ENCODE measurements at places on chromosomes 6 and 20.

DNA sequence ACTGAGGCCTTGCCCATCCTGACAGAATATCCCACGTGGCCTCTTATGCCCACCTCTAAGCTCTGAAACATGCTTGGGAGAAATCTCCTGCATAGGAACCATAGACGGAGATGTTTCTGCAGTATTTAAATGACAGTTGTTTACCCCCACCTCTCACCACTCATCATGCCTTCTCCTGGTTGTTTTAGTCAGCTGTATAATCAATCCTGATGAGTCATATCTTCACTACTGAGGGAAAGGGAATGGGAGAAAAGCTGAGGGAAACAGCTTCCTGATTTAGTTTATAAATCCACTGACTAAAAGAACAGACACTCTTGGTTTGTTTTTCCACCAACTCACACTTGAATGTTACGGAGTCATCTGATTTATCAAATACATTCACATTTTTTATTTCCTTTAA lies 113.2 kb upstream of the TENT5A start:
- DNase-seq = no peak

GRCh38 chr6:19836799-19837510 lies at the start of gene ID4:
ID4 (plus strand) TSS chr6:19837370; CDS start chr6:19837755, 385 bp downstream.
- peak; percentile 77 for DNase-seq

DNA sequence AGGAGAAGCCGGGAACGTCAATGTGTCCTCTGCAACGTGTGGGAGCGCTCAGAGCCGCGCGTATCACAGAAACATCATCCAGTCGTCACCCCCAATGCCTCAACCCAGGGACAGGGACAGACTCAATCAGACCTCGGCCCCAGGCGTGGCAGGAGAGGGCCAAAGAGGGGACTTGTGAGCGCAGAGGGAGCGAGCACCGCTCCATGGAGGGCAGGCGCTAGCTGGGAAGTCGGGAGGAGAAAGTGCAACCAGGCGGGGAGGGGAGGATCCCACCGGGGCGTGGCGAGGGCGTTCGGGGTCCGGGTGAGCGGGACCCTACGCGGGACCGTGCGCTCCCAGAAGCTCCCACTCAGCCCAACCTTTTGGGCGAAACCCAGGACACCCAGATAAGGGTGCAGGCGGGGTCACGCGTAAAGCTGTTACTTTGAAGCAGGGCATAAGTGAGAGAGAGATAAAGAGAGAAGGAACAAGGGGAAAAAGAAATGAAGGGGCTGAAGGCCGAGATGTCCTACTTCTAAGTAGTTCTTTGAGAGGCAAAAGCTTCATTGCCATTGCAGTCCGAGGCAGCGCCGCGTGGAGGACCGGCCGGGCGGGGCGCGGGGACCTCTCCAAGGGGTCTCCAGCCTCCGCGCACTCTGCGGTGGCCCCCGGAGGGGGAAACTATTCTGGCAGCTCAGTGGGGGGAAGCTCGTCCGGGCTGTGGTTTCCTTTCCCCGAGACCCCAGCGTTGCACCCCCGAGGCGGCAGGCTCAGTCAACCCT lies 862 bp upstream of the SOBP start:
- no peak for DNase-seq

DNA sequence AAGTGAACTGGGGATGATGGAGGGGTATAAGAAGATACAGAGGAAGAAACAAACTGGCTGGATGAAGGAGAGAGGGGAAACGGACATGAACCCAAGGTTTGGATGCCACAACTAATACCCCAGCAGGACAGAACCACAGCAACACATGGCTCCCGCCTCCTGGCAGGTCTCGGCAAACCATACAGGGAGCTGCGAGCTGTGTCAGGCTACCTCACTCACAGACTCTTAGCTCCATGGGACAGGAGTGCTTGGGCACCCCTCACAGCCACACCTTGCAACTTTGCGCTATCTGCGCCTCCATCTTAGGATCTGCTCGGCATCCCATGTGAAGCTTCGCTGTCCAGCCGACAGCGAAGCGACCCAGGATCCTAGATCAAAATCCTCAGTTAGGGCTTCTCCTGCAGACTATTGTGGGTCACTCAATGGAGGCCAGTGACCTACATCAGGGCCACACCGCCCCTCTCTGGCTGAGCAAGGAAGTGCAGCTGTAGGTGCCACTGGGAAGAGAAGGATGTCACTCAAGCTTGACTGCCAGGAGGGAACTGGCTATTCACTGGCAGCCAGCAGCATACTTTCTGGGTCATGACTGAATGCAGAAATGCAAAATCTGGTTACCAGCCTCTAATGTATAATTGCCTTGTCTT lies 174.4 kb upstream of the RIN2 start:
- peak; percentile 28 for DNase-seq

DNA sequence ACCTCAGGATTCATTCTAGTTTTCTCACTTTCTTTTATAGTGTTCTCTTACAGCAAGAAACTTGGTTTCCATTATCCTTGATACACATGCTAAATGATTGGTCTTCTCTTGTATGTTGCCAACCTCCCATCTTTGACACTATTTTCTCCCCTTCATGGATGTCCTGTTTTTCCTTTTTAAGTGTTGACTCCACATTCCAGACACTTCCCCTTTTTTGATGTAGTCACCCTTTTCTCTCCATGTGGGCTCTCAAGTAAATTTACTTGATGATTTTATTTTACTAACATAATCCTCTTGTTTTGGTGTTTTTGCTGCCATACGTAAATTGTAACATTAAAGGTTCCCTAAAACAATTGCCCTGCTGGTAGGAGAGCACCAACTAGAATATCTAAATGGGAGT lies 148.1 kb downstream of the ZFAND3 start:
- no peak for DNase-seq

GRCh38 chr20:48558906-48559305 lies 268.9 kb downstream of the PREX1 start:
- no peak for DNase-seq

- no peak for DNase-seq
Measured at GRCh38 chr6:54473328-54473727, 165.1 kb downstream of the TINAG start.

DNA sequence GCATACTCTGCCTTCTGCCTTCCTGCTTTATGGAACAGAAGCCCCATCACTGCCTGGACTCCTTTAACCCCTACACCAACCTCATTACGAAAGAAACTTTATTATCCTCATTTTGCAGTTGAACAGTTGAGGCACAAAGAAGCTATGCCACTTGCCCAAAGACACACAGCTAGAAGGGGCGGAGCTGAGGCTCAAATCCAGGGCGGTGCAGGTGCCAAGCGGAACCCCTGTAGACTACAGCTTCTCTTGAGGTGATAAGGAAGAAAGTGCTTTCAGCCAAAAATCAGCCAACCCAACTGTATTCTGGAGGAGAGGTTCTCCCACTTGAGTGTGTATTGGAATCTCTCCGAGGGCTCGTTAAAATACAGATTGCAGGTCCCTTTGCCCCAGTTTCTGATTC lies 90.5 kb downstream of the PRND start:
- DNase-seq = no peak

- DNase-seq = no peak
Measured at GRCh38 chr6:131736003-131736596, 25.3 kb upstream of the CTAGE9 start.

DNA sequence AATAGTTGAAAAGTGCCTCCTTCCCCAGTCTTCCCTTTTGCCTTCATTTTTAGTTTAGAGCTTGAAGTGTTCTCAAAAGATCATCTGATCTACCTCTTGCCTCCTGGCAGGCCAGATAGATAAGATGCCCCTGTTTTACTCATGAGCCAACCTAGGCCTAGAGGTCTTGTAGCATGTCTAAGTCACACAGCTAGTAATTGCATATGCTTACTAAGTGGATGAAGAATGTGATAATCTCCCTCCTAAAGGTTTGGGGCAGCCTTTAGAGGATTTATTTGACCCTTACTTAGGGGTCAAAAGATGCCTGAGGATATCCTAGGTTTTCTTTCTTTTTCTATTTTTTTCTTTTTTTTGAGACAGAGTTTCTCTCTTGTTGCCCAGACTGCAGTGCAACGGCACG lies 2.1 kb downstream of the C6orf141 start:
- DNase-seq = no peak

DNA sequence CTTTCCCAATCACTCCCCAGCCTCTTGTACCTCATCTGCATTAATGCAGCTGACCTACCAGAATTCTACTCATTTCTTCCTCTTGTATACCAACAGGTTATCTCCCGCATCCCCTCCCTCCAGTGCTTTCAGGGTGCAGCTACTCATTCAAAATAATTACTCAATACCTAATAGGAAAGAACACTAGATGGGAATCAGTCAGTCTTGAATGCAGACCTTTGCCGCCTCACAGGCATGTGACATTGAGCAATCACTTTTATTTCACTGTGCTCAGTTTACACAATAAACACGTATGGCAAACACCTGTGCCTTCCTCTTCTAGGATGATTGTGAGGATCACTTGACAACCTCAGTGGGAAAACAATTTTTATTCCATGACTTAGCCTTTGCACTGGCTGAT lies 13.3 kb downstream of the ZSCAN31 start:
- no peak for DNase-seq

- no peak for DNase-seq
Measured at GRCh38 chr6:42679358-42679757, 43.0 kb downstream of the PRPH2 start.

GRCh38 chr20:13299401-13299800 lies 78.3 kb downstream of the ISM1 start:
- DNase-seq = no peak

GRCh38 chr6:168765752-168766151 lies 324.8 kb downstream of the SMOC2 start:
- no peak for DNase-seq

DNA sequence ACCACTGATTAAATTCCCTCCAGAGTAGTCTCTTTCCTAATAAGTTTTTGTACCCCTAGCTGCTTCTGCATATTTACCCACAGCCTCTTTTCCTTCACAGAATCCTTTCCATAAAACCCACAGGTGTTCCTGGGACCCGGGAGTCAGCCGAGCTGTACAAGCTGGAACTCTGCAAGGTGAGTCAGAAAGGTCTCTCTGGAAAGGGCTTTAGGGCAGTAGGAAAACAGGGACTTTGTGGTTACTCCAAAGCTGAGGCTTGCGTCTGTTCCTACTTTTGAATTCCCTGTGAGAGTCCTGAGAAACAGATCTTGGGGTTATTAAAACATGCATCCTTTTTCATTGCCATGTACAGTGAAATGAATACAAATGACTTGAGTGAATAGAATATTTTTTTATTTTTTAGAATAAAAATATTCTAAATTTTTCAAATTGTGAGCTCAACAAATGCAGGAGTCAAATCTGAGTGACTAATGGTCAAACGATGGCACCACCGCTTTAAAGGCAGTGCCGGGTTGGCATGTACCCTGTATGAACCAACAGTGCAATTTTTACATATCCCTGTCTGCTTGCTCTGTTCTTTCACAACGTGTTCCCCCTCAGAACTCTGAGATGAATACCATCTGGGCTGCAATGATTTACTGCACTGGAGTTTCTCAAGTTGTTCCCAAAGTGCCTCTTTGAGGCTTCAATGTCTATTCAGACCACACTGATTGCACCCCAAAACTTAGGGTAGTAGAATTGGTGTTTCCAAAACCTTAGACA lies 78.4 kb downstream of the GFRAL start:
- no peak for DNase-seq

- DNase-seq = no peak
Measured at GRCh38 chr6:149076355-149076734, 241.2 kb upstream of the TAB2 start.

- DNase-seq = no peak
Measured at GRCh38 chr6:7732228-7732627, 6.3 kb downstream of the BMP6 start.

GRCh38 chr6:160010067-160010466 lies 41.2 kb downstream of the IGF2R start:
- no peak for DNase-seq

DNA sequence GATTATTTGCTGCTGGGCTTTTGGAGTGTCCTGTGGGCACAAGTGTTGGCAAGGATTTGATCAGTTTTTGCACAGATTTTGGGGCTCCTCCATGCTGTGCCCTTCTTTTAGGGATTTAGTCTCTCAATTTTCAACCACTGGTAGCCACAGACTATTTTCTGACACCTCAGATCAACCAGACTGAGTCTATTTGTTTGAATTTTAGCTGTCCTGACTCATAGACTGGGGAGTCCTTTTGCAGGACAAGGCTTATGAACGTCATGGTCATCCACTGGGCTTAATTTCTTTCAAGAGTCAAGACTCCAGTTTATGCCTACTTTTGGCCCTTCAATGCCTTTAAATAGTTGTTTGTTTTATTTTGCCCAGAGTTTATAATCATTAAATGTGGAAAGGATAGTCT lies 59.3 kb downstream of the BCKDHB start:
- no peak for DNase-seq

DNA sequence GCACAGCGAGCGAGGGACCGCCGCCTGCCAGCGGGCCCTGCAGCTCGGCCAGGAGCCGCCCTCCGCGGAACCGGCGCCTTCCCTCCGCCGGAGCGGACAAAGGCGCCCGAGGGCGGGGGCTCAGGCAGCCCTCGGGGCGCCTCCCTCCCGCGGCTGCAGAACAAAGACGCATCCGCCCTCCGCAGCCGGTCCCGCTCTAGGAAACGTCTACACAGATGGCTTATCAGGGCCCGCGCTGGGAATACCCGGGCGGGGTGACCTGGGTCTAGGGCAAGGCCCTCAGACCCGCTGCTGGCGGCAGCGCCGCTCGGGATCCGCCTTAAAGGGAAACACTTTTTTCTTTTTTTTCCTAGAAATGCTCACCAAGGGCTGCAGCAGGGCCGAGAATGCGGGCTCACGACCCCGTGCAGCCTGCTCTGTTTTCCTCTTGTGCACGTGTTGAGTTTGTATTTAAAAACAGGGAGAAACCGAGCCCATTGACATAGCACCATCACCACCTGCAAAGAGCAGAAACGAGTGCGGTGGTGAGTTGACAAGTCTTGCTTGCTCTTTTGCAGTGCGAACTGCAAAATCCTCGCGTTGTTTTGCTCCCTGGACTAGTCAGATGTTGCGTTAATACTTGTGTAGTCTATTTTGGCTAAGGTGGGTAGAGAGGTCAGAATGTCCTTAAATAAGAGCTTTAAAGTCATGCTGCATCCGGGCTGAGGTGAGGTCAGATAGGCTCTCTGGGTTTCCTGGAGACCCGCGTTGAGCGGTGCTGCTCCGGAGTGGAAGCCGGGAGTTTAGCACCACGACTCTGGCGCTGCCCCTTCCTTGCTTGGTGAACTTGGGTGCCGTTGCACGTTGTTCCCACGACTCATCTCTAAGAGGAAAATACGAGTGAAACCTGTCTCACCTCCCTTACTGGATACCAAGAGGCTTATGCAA lies 1.1 kb upstream of the RPS6KA2 start:
- DNase-seq = peak; percentile 63

DNA sequence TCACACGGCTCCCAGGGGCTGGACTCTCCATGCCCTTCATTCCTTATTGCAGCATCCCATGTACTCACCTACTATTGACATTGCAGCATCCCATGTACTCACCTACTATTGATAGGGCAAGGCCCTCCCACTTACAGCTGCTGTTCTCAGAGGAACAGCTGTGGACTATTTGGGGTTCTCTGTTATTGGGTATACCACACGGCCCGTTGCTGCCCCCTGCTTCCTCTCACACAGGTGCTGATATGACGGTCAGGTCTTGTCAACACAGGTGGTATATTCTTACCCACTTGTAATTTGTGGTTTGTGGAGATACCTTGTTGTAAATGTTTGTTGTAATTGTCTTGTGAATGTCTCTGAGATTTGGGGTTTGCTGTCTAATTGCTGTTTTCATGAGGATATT lies 18.8 kb downstream of the ALDH5A1 start:
- DNase-seq = no peak

Measured in NCI-H2081 (cell line).